Left cardiac atrium (tissue), 4 donors: ENCODE measurements at places on chromosomes 16 and 17. TPM values are rescaled to one million over a fixed set of nuclear protein-coding genes. Genes with fewer than 3 reads are reported as not detected.

DNA sequence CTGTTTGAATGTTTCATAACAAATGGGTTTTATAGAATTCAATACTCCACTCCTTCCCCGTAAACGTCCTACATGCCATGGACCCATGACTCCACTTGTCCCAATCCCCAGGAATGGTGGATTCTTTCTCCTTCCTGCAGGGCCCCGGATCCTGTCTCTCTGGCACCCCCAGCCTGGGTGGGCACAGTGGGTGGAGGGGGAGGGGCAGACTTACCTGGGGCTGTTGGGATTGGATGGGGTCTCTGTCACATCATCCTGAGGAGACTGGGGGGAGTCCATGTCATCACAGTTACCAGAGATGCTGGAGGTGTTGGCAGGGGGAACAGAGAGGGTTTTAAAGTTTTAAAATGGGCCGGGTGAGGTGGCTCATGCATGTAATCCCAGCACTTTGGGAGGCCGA, 13.2 kb downstream of the TRPV3 start:
- DNase-seq, result no peak

DNA sequence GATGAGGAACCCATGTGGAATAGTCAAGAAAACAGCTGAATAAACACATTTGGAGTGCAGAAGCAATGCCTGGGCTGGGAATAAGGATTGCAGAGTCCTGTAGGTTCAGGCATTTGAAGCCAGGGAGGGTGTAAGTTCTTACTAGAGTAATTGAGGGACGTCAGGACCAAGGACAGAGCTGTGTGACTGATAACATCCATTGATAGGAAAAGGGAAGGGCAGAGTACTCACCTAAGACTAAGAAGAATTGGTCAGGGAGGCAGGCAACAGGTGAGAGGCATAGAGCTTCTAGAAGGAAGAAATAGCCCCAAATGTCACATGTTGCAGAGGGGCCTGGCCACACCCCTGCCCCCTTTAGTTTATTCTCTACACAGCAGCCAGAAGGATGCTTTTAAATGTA, 79.8 kb upstream of the TMEM132E start:
- DNase-seq, result no peak

DNA sequence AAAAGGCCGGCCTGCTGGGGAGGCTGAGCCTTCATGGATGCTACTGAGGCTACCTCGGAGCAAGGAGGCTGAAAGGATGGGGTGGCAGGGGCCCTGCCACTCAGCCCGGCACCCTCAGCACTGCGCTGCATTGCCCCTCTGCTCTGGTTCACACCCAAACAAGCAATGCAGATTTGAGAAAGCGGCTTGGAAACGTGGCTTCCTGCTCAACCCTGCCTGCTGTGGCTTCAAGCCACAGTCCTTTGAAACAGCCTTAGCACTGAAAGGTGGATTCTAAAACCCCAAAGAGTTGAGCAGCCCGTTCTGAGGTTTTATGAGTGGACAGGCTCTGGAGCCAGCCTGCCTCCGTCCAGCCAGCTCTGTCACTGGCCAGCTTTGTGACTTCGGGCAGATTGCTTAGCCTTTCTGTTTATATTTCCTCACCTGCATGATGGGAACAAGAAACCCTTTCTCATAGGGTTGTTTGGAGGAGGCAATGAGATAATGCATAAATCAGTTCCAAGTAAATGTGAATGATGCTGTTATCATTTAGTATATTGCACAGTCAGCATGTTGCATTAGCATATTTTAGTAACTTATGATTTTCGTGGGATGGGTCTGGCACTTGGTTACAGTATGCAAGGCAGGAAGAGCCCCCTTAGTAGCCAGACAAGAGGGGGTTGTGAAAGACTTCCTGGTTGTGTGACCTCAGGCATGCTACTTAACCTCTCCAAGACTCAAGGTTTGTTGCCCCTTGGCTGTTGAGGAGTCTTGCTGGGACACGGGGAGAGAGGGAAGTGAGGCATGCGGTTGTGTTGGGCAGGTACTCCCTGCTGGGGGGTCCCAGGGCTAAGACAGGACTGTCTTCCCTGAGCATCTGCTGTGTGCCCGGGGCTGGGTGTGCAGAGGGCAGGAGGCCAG, 23.6 kb downstream of the CRISPLD2 start:
- no peak for DNase-seq

DNA sequence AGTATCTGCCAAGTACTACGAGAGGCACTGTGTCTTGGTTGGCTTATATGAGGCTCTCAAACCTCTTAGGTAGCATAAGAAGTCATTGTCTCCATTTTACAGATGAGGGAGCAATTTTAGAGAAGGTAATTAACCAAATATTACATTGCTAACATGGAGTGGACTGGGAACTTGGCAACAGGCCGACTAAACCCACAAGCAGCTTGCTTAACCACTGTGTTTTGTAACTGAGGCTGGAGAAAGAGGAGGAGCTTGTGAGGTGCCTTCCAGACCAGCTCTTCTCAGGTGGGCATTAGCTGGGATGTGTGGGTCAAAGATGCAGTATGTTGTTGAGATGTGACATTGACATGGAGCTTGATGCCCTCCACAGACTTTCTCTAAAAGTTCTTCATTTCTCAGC, 835.6 kb upstream of the RBFOX1 start:
- no peak for DNase-seq

- no peak for DNase-seq
These were observed 13.8 kb upstream of the APPBP2 start for GRCh38 chr17:60539807-60540206.

GRCh38 chr16:85574672-85575475, 38.2 kb upstream of the GSE1 start:
- DNase-seq, result no peak

- no peak for DNase-seq
These were observed 265.8 kb upstream of the ELAC2 start for GRCh38 chr17:13283606-13284005.

CTRL gene
- 0.76 TPM for total RNA-seq

ZNF597 gene
- 1.4 TPM for total RNA-seq

SLFN14 gene
- total RNA-seq, result not detected
